Prostate gland (tissue), 2 donors: ENCODE measurements at places on chromosomes 5 and 9. TPM values are rescaled to one million over a fixed set of nuclear protein-coding genes. Genes with fewer than 3 reads are reported as not detected.

GRCh38 chr9:135792268-135793128, 90.5 kb downstream of the KCNT1 start:
- DNase-seq, result no peak

DNA sequence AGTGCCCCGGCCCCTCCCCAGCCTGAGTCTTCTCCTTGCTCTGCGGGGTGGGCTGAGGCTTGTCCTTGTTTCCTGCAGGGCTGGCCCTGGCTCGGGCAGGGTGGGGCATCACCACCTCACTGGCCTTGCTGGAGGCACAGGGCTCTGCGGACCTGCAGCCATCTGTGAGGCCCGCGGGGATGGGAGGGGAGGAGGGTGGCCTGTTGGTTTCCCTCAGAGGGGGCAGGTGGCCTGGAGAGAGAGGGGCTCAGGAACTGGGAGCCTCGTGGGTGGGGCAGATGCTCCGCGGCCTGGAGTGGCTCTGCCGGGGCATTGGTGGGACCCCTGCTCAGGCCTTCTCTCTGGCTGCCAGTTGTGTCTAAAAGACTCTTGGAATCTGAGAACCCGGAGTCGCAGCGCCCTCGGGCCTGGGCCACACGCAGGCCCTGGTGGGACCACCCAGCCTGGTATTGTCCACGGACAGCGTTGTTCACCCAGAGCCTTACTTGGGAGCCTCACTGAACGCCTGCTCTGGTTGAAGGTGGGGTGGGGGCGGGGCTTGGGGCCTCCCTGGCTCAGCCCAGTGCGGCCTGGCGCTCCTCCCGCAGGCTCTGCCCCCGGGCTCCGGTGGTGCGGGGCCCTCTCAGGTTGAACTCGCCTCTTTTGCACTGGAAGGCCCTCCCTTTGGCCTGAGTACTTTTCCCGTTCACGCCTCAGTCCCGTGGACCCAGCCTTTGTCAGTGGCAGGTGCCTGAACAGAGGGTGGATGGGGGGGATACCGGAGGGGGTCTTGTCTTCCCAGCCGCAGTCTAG, 111.3 kb downstream of the RXRA start:
- DNase-seq, result no peak

DNA sequence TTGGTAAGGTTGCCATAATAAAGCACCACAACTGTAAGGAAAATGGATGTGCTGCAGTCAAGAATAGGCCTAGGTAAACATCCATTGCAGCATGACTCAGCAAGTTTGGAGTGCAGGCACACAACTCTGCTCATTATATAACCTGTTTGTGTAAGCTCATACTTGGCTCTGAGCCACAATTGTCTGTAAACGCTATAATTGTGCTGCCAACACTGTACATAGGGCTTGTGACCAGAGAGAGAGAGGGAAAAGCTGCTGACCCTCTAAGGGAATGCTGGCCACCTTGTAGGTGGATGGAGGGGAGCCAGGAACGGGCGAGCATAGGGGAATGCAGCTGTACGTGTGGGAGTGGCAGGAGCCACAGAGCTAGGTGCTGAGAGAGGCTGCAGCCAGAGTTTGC, 2186.5 kb upstream of the ACO1 start:
- DNase-seq, result no peak

Gene CORO2A
- total RNA-seq, result 45.3 TPM

DNA sequence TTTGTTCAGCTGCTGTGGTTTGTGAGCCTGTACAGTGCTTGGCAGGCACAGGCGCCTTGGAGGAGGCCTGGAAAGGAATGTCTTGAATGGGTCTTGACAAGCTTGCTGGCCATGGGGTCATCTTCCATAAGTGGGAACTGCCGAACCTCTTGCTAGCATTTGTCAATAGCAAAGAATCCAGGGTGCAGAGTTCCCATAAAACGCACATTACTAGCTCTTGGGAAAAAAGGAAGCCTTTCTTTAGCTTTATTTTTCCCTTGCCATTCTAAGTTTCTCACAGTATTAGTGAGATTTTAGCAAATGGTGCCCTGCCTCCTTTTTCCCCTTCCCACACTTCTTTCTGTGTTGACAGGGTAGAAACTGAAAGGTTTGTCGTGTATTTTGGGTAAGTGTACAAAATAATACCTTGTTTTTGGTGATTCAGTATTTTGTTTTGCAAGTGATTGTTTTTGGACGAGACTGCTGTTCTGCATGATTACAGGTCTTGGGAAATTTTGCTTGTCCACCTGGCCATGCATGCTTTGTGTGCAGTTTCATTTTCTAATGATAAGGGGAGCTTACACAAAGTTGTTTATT, 82.0 kb downstream of the ADGRV1 start:
- peak; percentile 11 for DNase-seq

GRCh38 chr5:150163547-150164059, 3.0 kb upstream of the CDX1 start:
- DNase-seq, result no peak

Gene IL17B
- 9.3 TPM for total RNA-seq

Gene MAMDC2
- total RNA-seq, result 33.8 TPM
